ENCODE measurements at places on chromosomes 1 and 21. TPM values are rescaled to one million over a fixed set of nuclear protein-coding genes. Genes with fewer than 3 reads are reported as not detected.

Gene PLEKHA6
- under 0.01 TPM for total RNA-seq

Gene HSD11B1
- 0.10 TPM for total RNA-seq

Gene FABP3
- not detected for total RNA-seq

Gene GJA9
- total RNA-seq, result not detected

Gene SPRR1A
- not detected for total RNA-seq

Gene HSPA6
- total RNA-seq, result 2.8 TPM

Gene SON
- total RNA-seq, result 310 TPM

Gene CDCA8
- total RNA-seq, result 0.31 TPM

Gene IGSF3
- 0.21 TPM for total RNA-seq

Gene SH2D1B
- total RNA-seq, result 14.0 TPM

Gene NBPF10
- total RNA-seq, result 3.3 TPM

Gene LCE1D
- not detected for total RNA-seq

Gene TNNI3K
- 0.94 TPM for total RNA-seq

Gene IRF2BP2
- 465 TPM for total RNA-seq

Gene C1orf185
- not detected for total RNA-seq

Gene CACNA1S
- not detected for total RNA-seq

Gene FAM72C
- 0.10 TPM for total RNA-seq

Gene ALDH9A1
- 28.7 TPM for total RNA-seq

Gene LRRIQ3
- total RNA-seq, result 0.21 TPM

Gene TIPRL
- 16.8 TPM for total RNA-seq

Gene ACTN2
- total RNA-seq, result under 0.01 TPM

Gene BEST4
- 0.21 TPM for total RNA-seq

Gene KRTAP13-2
- total RNA-seq, result not detected

Gene COL9A2
- total RNA-seq, result 4.1 TPM

Gene OLFML3
- 4.1 TPM for total RNA-seq

Gene RNU1-1
- total RNA-seq, result under 0.01 TPM

Gene TSPAN2
- 2.6 TPM for total RNA-seq

Gene C1QA
- 6.1 TPM for total RNA-seq

Gene PTPN22
- total RNA-seq, result 70.5 TPM

Gene FCGR3B
- total RNA-seq, result 2.3 TPM

Gene ITPKB
- total RNA-seq, result 235 TPM
